Putamen (tissue), 1 donor: ENCODE measurements at places on chromosomes 6 and 20.

DNA sequence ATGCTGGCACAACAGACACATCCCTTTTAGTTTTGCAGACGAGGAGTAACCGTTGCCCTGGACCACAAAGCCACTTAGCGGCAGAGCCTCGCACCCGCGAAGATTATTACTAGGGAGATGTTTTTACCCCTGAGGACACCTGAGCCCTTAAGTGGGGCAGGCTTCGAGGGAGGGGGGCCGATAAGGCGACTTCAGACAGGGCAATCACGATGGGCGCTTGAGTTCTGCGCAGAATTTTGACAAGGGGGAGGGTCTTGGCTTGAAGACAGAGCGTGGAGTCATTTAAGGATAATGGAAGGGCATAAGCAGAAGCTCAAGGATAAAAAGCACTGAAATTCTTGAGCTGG, 650 bp upstream of the TTK start:
- DNase-seq: no peak

GRCh38 chr6:35086282-35086632, 54.9 kb downstream of the TCP11 start:
- DNase-seq: no peak

DNA sequence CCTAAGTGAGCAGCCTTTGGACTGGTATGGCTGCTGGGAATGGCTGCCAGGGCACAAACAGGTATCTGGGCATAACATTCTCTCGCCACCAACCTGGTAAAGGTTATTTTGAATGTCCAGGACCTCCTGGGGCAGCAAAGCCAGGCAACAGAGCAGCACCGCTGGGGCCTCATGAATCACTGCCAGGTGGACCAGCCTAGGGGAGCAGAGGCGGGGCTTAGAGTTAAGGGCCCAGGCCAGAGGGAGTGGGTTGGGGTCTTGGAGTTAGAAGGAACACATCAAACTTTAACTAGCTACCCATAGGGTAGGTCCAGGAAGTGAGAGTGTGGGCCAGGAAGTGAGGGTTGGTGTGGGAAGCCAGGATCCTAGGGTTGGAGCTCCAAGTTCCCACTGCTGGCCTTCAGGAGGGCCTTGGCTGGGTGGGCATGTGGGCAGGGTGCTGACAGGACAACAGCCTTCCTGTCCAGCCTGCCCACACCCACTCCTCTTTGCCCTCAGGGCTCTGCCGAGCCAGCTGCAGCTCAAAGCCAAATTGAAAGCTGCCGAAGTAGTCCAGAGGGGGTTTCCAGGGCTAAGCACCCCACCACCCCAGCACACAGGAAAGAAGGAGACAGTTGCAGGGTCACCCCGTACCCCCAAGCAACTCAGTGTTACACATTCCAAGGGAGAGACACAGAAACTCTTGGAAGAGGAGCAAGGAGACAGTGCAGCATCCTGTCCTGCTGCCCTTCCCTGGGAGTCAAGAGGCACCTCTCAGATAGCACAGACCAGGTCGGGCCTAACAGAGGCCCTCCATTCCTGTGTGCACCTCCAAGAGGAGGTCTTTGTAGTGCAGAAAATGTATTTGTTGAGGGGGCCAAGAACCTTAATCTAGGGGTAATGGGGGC, 2.6 kb downstream of the NFKBIE start:
- DNase-seq: no peak

GRCh38 chr6:158849899-158850806, 31.0 kb upstream of the EZR start:
- no peak for DNase-seq

DNA sequence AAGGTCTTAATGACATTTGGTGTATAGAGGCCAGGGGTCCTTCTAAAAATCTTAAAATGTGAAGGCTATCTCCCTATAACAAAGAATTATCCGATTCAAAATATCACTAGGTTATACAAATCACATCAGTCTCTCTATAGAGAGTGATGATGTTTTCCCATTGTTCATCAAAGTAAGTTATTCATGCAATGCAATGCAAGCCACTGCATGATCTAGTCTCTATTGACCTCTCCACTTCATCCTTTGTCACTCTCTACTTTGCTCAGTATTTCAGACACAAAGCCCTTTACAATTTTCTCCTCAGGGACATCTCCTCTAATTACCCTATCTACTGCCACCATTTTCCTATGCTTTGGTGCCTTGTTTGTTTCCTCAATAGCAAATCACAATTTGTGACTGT, 628.0 kb downstream of the HTR1B start:
- no peak for DNase-seq

DNA sequence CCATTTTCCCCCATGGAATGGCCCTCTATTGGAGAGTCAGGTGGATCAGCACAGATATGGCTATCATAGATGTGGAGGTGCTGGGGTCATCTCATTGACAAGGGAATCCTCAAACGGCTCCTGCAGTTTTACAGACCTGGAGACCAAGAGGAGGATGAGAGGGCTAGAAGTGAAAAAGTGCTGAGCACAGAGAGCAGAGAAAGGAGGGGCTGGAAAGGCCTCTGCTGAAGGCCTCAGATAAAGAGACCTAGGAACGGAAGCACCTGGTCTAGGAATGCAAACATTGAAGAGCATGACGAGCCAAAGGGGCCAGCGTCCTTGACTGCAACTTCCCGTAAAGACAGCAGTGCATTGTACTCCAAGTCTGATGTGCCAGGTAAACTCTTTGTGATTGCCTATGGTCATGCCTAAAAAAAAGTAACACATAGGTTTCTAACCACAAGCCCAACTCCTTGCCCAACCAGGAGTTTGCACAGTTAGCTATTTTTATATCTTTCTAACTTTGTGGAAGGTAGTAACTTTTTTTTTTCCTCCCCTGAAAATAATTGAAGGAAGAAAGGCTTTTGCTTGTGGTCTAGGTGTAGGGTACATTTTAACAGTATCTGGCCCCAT, 15.2 kb downstream of the RSPH4A start:
- DNase-seq: no peak

- no peak for DNase-seq
These were observed 10.5 kb downstream of the IBTK start for GRCh38 chr6:82237013-82237412.

GRCh38 chr6:99132026-99132635, 184.4 kb upstream of the FBXL4 start:
- no peak for DNase-seq

- DNase-seq: no peak
These were observed 508.9 kb upstream of the ADGRB3 start for GRCh38 chr6:68126089-68126749.

DNA sequence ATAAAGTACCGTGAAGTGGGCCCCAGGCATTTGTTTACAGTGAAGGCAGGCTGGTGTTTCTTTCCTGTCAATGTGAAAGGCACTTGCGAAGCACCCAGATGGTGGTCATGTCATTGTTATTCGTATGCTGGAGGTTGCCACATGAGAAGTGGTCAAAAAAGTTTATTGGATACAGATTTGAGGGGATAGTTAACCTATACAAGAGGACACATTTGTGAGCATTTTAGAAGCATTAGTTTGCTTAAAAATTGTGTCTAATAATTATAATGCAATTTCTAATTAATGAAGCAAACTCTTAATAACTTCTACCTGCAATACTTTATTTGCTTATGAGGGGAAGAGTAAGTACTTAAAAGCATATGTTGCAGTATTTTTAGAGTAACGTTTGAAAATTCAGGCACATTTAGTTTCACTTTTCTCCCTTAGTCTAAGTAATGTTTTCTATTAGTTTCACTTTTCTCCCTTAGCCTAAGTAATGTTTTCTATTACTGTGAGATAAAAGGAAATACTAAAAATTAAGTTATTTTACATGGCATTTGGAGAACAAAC, 120.7 kb upstream of the CLDN20 start:
- no peak for DNase-seq

DNA sequence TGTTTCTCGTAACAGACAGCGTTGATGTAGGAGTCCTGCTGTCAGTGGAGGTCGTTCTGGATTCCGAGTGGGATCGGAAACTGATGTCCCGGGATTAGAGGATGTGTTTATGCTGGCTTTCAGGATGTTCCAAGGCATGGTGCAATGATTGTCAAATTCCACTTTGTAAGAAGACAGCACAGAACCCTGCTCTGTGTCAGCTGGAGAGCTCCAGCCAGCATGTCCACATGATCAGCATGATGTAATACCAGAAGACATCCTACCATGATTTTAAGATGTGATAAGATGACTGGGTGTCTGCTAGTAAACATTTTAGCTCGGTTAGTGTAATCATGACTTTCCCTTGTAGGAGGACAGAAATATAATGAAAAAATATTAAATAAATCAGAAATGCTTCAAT, 20.3 kb downstream of the ENPP1 start:
- no peak for DNase-seq

- no peak for DNase-seq
These were observed 95.3 kb upstream of the MAN1A1 start for GRCh38 chr6:119444642-119445557.

DNA sequence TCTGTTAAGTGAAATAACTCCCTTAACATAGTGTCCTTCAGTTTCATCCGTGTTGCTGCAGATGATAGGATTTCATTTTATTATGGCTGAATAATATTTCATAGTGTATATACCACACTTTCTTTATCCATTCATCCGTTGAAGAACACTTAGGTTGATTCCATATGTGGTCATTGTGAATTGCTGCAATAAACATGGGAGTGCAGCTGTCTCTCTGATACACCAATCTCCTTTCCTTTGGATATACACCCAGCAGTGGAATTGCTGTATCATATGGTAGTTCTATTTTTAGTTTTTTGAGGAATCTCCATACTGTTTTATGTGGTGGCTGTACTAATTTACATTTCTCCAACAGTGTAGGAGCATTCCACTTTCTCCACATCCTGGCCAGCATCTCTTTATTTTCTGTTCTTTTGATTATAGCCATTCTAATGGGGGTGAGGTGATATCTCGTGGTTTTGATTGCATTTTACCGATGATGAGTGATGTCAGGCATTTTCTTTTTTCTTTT, 193.2 kb downstream of the SLC16A10 start:
- no peak for DNase-seq

DNA sequence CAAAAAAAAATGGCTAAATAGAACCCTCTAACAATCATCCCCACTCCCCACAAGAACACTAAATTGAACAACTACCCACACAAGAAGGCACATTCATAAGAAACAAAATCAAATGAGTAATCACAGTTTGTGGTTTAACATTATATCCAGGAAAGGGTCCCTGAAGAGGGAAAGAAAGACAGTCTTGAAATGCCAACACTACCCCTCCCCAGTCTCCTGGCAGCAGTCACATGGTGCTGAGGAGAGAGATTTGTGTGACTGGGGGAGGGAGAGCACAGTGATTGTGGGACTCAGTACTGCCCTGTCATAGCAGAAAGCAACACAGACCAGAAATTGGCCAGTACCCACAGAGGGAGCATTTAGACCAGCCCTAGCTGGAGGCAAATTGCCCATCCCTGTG, 443.7 kb upstream of the BTBD3 start:
- no peak for DNase-seq

DNA sequence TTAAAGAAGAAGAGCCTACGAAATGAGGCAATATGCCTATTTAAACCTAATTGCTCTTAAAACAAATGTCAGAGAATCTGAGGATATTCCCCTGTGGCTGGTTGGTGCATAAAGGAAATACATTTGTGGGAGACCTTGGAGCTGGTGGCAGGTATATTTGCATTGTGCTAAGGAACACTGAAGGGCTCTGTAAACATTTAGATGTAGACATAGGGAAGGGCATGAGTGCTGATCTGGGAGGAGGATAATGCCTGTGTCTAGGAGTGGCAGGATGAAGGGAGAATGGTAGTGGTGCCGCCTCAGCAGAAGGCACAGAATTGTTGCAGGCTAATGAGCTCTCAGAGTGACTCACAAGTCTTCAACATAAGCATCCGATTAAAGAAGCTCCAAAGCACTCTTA, 85.8 kb downstream of the CD164 start:
- DNase-seq: no peak

GRCh38 chr6:34810936-34811632, 19.2 kb downstream of the BLTP3A start:
- DNase-seq: no peak

DNA sequence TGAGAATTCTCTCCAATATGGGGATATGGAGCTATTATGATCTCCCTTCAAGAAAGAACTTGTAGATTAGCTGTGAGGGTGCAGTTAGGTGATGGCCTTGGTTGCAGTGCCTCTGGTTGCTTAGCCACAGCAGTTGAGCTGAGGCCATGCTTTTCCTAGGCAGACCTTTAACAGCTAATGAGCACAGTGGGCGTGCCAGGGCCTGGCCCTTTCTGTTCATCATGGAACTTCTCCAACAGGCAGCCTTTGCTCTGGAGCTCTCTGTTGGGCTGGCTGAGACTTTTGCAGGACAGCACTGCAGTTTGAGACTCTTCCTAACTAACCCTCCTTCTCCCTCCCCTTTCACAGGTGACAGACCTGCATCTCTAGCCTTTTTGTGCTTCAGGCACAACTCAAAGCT, 39.7 kb upstream of the TMEM170B start:
- peak; percentile 33 for DNase-seq

DNA sequence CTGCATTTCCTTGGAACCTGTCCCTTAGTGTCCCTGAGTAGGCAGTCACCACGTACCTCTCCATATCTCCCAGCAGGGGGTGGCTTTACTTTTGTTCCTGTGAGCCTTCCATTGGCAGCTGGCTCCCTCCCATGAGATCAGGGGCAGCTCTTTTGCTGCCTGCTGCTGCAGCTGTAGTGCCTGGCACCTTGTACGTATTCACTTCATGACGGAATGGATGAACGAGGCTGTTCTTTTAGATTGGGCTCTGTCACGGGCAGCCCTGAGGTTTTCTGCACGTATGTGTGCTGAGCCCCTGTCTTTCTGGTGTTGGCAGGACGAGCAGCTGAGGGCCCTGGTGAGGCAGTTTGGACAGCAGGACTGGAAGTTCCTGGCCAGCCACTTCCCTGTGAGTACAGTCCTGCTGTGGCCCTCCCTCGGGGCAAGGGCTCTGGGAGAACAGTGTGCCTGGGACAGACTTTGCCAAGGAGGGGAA, 14.6 kb downstream of the MYBL2 start:
- DNase-seq: no peak

- DNase-seq: no peak
These were observed 157.3 kb downstream of the TBXT start for GRCh38 chr6:166010136-166010960.

DNA sequence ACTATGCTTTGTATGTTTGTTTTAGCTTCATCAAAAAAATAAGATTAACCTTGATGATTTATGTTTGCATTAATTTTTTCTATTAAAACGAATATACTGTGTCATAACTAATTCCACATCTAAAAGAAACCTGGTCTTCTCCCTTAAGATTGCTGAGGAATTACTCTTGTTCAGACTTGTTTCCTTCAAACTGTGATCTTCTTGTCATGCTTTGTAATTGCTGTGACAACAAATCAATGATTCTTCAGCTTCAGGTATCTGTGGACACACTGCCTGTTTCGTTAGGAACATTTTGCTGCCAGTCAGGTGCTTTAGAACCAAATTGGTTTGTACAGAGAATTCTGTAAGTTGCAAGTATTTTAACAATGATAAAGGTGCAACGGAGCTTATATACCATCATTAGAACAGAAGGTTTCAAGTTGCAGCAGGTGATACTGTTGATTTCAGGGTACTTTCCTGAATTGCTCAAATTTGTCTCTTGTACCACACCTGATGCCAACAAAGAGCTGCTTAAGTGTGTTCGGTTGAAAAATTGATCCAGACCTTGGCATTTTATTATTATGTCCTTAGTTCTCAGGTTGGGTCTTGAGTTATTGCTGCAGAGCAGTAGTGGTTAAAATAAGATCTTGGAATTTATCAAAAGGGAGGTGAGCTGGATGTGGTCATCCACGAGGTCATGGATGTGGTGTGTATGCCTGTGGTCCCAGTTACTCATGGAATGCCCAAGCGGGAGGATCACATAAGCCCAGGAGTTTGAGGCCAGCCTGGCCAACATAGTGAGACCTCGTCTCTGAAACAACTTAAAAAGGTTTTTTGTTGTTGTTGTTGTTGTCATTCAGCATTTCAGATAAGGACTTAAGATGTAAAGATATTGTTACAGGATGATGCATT, 19.5 kb downstream of the SYTL3 start:
- no peak for DNase-seq

GRCh38 chr6:15504040-15504495, 158.8 kb downstream of the DTNBP1 start:
- no peak for DNase-seq
